ENCODE measurements at places on chromosomes 7 and 10. TPM values are rescaled to one million over a fixed set of nuclear protein-coding genes. Genes with fewer than 3 reads are reported as not detected.

DNA sequence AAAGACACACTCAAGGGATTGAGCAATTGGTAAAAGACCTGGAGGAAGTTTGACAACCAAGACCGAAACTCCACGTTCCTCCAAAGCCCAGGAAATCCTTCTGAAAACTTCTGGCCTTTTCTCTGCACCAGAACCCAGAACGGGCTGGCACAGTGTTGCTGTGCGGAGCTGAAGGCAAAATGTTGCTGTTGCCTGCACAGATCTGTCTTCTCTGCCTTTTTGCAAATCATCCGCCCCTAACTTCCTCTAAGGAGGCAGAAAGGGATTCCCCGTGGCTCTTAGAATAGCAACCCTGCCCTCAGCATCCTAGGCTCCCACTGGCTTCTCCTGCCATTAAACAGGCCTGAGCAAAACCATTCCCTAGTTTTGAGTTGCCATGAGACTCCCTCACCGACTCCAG lies 44.9 kb downstream of the FIGNL1 start:
- no peaks in the 10 kb centered on the region for H3K36me3 ChIP-seq
- no peak for DNase-seq
- H3K27me3 ChIP-seq = peaks cover 29% of the 10 kb centered on the region
- H3K27ac ChIP-seq = no peak overlapping the region

DNA sequence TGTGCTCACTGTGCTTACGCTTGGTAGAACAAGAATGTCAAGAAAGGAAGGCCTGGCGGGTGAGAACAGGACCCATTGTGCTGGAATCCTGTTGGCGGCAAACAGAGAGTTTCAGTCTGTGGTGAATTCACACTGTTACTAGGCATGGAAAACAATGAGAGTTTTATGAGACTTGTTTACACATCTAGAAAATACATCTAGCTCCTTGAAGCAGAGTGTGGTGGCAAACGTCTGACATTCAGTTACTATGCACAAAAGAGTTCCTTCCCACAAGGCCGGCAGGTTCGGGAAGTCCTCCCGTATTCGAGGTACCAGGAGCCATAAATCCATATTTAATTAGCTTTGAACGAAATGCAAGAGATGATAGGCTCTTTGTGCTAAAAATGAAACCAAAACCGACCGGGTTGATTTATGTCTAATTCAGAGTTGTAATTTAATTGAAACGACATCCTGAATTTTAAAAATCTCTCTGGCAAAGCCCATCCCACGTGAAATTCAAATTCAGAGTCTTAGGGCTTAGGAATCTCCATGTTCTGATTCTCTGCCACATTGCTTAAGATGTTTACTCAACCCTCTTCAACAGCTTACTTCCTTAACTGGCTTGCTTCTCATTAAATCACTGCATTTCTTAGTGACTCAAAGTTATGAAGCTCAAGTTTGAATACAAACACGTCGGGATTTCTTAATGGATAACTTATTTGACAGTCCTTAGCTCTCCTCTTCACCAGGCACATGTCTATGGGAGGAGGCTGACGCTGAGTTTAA lies 299.9 kb upstream of the PITRM1 start:
- H3K4me3 ChIP-seq = peak overlapping the region; percentile 79
- peaks cover 47% of the 10 kb centered on the region for H3K4me1 ChIP-seq
- peak overlapping the region; percentile 52 for H3K27ac ChIP-seq
- DNase-seq = peak; percentile 15
- no peaks in the 10 kb centered on the region for H3K36me3 ChIP-seq
- H3K27me3 ChIP-seq = no peaks in the 10 kb centered on the region

The FAM221A gene
- 0.05 TPM for total RNA-seq

DNA sequence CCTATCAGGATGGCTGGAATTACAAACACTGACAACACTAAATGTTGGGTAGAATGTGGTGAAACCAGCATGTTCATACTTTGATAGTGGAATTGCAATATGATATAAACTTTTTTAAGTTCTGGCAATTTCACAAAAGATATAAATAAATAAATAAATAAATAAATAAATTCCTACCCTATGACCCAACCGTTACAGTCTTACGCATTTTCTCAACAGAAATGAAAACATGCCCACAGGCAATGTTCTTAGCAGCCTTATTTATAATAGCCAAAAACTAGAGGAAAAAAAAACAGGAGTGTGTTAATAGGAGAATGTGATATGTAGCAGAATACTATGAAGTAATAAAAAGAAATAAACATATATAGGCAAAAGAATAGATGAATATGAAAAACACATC lies 318.9 kb downstream of the IPMK start:
- H3K36me3 ChIP-seq = no peaks in the 10 kb centered on the region
- peaks cover 49% of the 10 kb centered on the region for H3K4me1 ChIP-seq
- H3K27ac ChIP-seq = no peak overlapping the region
- H3K4me3 ChIP-seq = peak overlapping the region; percentile 48
- no peak for DNase-seq

GRCh38 chr7:20236043-20236442 lies 18.9 kb upstream of the MACC1 start:
- no peaks in the 10 kb centered on the region for H3K4me1 ChIP-seq
- H3K4me3 ChIP-seq = no peak overlapping the region
- H3K27ac ChIP-seq = no peak overlapping the region
- H3K36me3 ChIP-seq = no peaks in the 10 kb centered on the region
- no peak for DNase-seq

The HYAL4 gene
- total RNA-seq = not detected

- no peak overlapping the region for H3K4me3 ChIP-seq
- H3K27ac ChIP-seq = no peak overlapping the region
- no peaks in the 10 kb centered on the region for H3K36me3 ChIP-seq
- no peaks in the 10 kb centered on the region for H3K27me3 ChIP-seq
- H3K4me1 ChIP-seq = no peaks in the 10 kb centered on the region
Measured at GRCh38 chr10:88417387-88418030, 165.6 kb downstream of the RNLS start.

DNA sequence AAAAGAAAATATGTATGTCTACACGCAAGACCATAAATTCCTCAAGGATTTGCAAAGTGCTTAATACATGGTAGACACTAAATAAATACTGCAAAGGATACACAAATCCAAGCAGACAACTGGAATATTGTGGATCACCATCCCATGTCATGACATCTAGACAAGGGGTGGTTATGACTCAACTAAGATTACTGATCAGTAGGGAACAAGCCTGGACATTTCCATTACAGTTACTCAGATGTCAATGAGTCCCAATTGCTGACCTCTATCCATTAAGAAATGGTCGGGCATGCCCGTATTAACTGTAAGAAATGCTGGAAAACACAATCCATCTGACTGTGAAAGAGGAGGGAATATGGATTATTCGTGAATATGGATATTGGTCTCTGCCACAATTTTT lies 27.6 kb upstream of the RUFY2 start:
- H3K27me3 ChIP-seq = peaks cover 2% of the 10 kb centered on the region
- H3K4me1 ChIP-seq = no peaks in the 10 kb centered on the region
- no peak overlapping the region for H3K27ac ChIP-seq
- DNase-seq = no peak

GRCh38 chr7:154373956-154374355 lies 321.8 kb downstream of the DPP6 start:
- no peak for DNase-seq
- H3K27me3 ChIP-seq = no peaks in the 10 kb centered on the region
- H3K27ac ChIP-seq = no peak overlapping the region
- no peaks in the 10 kb centered on the region for H3K4me1 ChIP-seq

GRCh38 chr10:80485946-80486764 lies 32.0 kb downstream of the TSPAN14 start:
- H3K4me1 ChIP-seq = peaks cover 55% of the 10 kb centered on the region
- 0 out of 2 replicates have a peak, but pooled peaks cover 1% of the 10 kb centered on the region for H3K27me3 ChIP-seq

The CALHM3 gene
- total RNA-seq = not detected

The ADARB2 gene
- not detected for total RNA-seq

GRCh38 chr10:21617267-21617666 lies 83.2 kb downstream of the MLLT10 start:
- no peak overlapping the region for H3K4me3 ChIP-seq
- peaks cover 3% of the 10 kb centered on the region for H3K27me3 ChIP-seq
- H3K36me3 ChIP-seq = peaks cover 11% of the 10 kb centered on the region
- no peaks in the 10 kb centered on the region for H3K4me1 ChIP-seq

The MMRN2 gene
- 0.57 TPM for total RNA-seq

GRCh38 chr10:123808286-123808685 lies 83.3 kb downstream of the CPXM2 start:
- no peak for DNase-seq
- no peaks in the 10 kb centered on the region for H3K27me3 ChIP-seq
- peaks cover 36% of the 10 kb centered on the region for H3K4me1 ChIP-seq
- H3K4me3 ChIP-seq = peak overlapping the region; percentile 24
- H3K36me3 ChIP-seq = no peaks in the 10 kb centered on the region

The CREB5 gene
- 1.4 TPM for total RNA-seq

The PPIA gene
- 2,459 TPM for total RNA-seq

DNA sequence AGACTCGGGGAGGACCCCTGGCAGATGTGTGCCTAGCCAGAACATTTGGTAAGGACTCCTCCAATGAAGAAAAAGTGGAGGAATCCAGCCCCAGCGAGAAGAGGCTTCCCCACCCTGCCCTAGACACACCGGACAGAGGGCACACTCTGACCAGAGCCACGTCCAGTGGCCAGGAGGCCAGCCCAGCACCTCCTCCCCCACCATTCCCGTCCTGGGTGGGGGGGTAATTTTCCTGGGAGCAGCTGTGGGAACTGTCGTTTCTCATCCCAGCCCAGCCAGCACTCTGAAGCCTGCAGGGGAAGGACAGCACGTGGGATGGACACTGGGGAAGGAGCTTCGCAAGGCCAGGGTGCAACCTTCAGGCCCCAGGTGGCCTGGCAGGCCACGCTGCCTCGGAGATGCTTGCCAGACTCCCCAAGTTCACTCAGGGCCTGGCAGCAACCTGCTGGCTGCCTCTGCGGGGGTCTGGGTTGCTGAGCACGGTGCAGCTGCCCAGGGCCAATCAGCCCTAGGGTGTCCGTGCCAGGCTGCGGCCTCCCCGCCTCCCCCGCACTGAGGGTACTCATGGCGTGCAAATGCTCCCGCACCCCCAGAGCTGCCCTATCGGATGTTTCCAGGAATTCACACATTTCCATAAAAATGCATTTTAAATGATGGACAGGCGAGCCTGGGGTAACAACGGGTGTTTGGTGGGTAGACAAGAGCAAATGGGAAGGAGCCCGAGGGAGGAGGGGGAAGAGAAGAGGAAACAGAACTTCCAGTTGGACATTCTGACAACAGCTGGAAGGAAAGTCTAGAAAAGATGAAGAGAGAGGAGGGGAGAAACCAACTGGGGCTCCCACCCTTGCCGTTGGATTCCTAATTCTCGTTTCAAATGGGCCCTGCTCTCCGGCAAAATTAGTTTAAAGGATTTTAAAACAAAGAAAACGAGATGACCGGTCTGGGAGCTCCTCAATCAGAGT lies 1.9 kb upstream of the EN2 start:
- no peak overlapping the region for H3K4me3 ChIP-seq
- peaks cover 68% of the 10 kb centered on the region for H3K27me3 ChIP-seq
- H3K4me1 ChIP-seq = no peaks in the 10 kb centered on the region
- DNase-seq = no peak
- no peaks in the 10 kb centered on the region for H3K36me3 ChIP-seq

DNA sequence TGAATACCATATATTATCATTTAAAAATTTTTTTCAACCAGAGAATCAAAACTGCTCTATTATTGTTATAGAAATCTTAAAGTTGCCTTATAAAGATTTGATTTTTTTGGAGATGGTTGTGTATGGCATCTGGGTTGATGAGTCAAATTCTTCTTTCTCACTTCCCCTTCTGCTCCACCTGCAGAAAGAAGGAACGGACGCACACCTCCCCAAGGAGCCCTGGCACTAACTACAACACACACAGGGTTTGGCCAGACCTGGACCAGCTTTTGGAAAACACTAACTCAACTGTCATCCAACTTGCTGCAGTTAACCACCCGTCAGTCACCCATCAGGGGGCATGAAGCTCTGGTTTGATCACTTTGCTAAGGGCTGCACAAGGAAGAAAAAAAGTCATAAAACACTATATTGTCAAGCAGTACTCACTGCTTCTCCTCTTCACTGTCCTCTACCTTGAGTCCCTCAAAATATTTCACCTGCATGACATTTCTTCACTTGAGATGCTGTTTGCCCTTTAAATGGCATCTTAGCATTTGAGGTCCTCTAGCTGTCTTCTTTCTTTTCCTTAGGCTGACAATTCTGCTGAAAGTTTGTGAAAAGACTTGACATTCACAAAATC lies 266.7 kb upstream of the PHF14 start:
- H3K27me3 ChIP-seq = peaks cover 2% of the 10 kb centered on the region
- DNase-seq = no peak
- H3K36me3 ChIP-seq = no peaks in the 10 kb centered on the region

DNA sequence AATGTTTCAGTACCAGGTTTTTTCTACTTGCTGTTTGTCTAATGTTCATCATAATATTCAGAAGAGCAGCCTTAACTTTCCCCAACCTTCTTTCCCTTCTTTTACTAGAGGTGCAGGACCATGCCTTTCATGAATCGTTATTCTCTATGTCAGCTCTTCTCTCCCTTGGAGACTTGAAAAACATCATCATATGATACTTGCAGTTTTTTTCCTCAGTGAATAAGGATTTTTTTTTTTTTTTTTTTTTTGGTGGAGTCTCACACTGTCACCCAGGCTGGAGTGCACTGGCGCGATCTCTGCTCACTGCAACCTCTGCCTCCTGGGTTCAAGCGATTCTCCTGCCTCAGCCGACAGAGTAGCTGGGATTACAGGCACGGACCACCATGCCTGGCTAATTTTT lies 30.1 kb downstream of the SMNDC1 start:
- no peaks in the 10 kb centered on the region for H3K36me3 ChIP-seq
- H3K4me3 ChIP-seq = no peak overlapping the region
- peaks cover 1% of the 10 kb centered on the region for H3K27me3 ChIP-seq
- no peak overlapping the region for H3K27ac ChIP-seq
- peaks cover 18% of the 10 kb centered on the region for H3K4me1 ChIP-seq
- no peak for DNase-seq

The ANLN gene
- 240 TPM for total RNA-seq

The TMEM176A gene
- total RNA-seq = not detected

DNA sequence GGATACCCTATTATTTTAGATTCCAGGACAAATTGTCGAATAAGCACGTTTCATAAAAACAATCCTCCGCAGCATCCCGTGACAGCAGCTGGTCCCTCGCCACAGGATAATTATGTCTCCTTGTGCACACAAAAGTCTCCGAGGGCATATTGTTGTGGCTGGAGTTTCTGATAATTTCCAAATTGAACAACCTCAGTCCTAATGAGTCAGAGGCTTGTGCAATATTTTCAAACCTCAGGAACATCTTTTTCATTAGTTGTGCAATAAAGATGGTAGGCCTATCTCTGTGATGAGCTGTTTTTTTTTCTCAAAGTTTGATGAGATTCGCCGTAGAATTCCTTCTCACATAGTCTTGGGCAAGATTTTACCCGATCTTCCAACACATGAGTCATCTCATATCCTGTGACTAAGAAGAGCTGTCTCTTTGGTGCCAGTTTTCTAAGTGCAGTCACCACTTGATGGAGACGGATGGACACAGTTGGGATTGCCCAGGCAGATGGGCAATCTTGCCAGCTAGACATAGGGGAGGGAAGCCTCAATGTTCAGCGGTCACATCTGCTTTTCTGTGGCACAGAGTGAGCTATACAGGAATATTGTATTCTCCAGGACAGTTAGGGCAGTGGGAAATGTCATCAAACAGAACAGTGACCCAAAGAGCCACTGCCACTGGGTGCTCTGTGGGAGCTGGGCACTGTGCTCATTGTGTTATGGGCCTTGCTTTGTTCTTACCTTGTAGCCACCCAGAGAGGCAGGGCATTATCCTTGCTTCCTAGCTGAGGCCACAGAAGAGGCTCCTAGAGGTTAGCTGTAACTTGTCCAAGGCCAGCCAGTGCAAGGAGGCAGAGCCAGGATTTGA lies 7.8 kb downstream of the HTRA1 start:
- H3K36me3 ChIP-seq = peaks cover 7% of the 10 kb centered on the region
- peaks cover 9% of the 10 kb centered on the region for H3K27me3 ChIP-seq
- H3K4me1 ChIP-seq = peaks cover 46% of the 10 kb centered on the region
- H3K4me3 ChIP-seq = peak overlapping the region; percentile 36
- peak overlapping the region; percentile 76 for H3K27ac ChIP-seq
